ENCODE measurements at places on chromosomes 11 and 22.

GRCh38 chr11:121236115-121237001 is 56.2 kb upstream of the SC5D start:
- peak; percentile 46 for DNase-seq

DNA sequence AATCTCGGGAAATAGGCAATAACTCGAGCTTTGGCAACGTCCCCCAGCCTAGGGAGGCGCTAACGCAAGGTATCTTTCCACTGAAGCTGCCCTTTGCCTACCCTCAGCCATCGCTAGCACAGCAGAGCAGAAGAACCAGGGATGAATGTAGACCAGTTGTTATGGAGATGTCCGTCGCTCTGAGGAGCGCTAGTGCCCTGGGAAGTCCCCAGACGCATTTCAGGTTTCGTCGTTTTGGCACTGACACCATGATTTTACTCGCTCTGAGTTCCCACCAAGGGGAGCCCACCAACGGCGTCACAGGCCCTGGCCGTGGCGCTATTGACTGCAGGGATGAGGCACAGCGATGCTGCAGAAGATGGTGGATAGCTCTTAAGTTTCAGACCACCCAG is 22.7 kb upstream of the BDNF start:
- DNase-seq: no peak

DNA sequence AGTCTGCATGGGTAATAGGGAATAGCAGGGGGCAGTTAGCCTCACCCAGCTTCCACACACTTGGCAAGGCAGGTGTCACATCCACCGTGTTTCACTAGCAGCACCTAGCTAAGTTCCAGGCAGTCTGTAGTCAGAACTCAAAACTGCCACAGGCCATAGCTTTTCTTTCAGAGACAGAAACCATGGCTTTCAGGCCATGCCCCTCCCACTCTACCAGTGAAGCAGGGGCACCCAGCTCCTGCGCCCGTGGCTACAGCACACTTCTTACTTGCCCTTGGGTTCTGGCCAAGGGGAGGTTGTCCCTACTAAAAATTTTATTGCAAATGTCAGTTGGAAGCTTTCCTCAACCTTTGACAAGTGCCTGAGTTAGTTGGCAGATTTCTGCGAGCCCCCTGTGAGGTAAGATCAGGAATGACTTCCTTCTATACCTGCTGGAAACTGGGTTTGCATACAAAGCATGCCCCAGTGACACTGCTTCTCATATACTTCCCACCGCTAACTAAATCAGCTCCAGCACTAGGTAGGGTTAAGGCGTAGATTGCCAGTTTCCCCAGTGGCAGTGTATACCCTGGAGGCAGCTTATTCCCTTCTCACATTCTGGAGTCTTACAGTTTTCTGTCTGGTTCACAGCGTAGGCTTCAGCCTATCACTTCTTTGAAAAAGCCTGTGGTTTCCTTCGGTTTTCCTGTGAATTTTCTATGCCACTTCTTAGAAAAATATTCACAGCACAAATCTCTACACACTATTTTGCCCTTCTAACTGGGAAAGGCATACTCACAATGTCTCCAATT is 139.0 kb upstream of the LUZP2 start:
- no peak for DNase-seq

DNA sequence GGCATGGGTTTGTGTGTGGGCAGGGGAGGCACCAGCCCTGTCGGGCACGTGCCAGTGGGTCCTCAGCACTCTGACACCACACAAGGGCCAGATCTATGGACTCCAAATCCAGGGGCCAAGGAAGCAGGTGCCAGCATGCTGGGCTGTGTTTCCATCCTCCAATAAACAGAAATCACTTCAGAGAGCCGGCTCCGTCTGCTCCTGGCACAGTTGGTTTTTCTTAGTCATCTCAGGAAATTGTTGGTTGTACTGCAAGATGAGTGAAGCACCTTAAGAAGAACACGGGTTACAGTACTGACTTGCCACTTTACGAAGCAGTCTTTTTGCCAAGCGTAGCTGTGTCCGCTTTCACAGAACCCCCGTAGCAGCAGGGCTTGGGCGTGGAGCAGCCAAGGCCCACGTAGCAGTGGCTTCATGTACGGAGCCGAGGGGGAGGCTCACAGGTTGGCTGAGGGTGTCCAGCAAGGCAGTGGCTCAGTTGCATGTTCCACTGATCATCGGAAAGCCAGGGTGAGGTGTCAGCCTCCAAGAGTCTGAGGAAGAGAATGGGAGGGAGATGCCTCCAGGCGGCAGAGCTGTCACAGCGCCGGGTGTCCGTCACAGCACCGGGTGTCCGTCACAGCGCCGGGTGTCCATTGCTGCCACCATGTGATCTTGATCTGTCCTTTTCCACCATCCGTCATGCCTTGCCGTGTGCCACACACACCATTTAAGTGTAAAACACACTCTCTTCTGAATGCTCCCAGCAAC is 314.9 kb downstream of the CTTN start:
- DNase-seq: no peak

GRCh38 chr11:1667906-1668305 is 29.1 kb upstream of the KRTAP5-6 start:
- peak; percentile 24 for DNase-seq

- DNase-seq: peak; percentile 91
These were observed 6.9 kb upstream of the GAL start for GRCh38 chr11:68677432-68677831.

- DNase-seq: peak; percentile 26
These were observed 7.3 kb downstream of the SNX19 start for GRCh38 chr11:130908770-130909625.

DNA sequence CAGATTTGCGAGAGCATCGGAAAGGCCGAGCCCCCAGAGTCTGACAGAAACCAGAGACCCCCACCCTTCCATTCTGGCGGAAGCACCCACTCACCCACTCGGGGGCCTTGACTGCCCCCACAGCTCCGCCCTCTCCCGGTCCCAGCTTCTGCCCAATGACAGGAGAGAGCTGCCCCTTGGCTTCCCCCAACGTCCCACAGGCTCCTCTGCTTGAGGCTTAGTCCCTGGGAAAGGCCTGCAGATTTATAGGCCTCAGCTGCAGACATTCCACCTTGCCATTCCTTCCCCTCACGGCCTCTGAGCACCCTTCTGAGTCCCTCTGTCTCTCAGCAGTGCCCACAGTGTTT is 125.0 kb upstream of the NCAM1 start:
- DNase-seq: no peak

GRCh38 chr22:23457380-23457985 is 122.6 kb downstream of the IGLL1 start:
- DNase-seq: no peak

- DNase-seq: no peak
These were observed 28.5 kb upstream of the SMIM38 start for GRCh38 chr11:69127081-69127850.

DNA sequence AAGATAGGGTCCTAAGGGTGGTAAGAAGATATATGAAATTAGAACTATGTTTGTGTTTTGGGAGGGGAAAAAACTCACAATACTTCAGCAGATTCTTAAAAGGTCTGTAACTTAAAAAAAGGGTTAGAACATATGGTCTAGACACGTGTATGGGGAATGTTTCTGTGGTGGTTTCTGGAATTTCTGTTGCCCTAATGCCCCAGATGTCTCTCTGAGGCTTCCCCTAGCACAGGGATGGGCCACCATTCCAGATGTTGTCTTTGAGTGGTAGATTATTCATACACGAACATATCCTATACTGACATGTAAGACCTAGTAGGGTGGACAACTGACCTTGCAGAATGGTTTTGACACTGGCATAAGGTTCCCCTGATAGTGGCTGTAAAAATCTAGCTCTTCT is 26.2 kb downstream of the EHF start:
- no peak for DNase-seq

DNA sequence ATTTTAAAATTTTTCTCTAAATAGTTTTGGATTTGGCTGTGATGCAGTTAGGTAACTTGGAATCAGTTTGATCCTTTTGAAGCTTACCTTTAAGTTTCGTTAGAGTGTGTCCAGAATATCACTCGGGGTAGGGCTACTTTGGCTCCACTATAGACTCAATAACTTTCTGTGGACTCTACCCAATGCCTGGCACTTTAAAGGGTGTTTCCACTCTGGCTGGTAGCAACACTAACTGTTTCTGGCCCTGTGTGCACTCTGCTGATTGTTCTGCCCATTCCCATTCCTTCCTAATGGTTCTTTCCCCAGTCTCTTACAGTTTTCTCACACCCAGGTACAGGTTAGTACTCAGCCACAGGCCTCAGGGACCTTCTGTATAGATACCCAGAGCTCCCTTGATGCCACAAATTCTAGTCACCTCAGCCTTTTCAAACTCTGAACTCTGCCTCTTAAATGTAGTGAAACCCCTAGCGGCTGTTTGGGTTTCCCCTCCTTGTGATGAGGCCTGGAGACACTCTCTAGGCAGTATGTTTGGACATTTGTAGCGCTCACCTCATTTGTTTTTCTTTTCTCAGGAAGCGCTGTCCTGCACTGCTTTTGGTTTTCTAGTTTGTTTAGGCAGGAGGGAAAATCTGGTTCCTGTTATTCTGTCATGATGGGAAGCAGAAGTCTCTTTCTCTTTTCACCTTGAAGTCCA is 16.8 kb downstream of the CUL5 start:
- no peak for DNase-seq

DNA sequence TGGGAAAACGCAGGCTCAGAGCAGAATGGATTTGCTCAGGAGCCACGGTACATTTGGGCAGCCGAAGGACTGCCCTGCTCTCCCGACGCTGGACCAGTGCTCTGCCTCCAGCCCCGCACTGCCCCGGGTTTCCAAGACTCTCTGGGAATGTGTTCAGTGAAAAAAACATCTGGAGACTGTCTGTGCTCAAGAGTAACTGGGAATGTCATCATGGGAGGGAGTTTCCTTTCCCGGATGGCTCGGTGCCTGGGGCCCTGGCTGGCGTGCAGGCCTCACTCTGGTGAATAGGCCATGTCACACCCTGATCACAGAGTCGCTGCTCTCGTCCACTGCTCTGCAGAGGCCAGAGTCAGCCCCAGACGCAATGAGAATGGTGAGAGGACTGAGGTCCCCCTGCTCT is 9.8 kb upstream of the APOL6 start:
- no peak for DNase-seq

GRCh38 chr11:124872741-124873140 is 7.5 kb downstream of the ROBO3 start:
- no peak for DNase-seq

GRCh38 chr11:26849036-26849435 is 127.2 kb upstream of the SLC5A12 start:
- DNase-seq: no peak

- no peak for DNase-seq
These were observed 16.9 kb upstream of the RELT start for GRCh38 chr11:73359341-73359740.

- DNase-seq: no peak
These were observed 8.9 kb downstream of the EHBP1L1 start for GRCh38 chr11:65584723-65585171.

DNA sequence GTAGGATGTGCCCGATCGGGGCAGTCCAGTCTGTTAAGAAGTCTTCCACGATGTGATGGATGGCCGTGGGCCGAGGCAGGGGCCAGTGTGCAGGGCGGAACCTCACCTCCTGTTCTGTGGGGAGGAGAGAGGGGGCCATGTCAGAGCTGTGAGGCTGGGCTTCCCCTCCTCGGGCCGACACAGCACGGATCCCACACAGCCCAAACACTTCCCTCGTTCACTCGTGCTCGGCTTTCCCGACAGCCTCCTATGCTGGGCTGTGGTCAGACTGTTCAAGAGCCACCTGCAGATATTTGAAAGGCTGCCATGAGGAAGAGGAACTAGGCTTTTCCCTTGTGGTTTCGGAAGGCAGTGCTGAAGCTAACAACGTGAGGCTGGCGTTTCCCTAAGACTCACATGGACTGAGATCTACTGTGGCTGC is 12.3 kb upstream of the TXN2 start:
- DNase-seq: no peak

DNA sequence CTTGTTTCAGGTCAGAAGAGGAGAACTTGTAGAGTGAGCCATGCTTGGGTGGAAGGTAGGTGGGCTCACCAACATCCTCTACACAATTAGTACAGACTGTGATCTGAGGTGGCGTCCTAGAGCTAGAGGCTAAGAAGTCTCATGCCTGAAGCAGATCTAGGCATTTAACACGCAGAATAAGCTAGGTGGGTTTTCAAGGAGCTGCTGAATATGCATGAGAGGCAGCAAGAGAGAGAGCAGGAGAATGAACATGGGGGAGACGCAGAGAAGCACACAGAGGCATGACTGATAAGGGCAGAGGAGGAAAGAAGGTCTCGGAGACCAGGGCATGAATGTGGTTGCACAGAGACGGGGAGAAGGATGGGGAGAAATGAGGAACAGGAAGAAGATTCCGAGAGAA is 36.8 kb upstream of the JAM3 start:
- no peak for DNase-seq

- DNase-seq: no peak
These were observed 12.4 kb upstream of the SYN3 start for GRCh38 chr22:33070600-33070999.

DNA sequence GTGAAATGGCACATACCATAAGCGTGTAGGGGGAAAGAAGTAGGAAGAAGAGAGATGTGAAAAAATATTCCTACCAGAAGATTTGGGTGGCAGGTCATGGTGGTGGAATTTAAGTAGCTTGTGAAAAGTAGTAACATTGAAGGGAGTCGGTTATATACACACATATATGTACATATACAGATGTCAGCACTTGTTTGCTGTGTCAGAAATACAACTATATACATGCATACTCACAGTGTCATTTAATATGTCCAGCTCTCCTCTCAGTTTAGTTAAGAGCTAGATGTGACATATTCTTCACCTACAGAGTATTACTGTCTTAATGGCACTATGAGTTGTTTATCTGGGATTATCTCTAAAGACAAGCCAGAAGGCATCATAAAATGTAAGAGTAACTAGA is 987.4 kb upstream of the CCDC90B start:
- no peak for DNase-seq
